ENCODE measurements at places on chromosomes 7 and 10.

- no peak for DNase-seq
Observed at GRCh38 chr10:1654247-1654646, 83.1 kb downstream of the ADARB2 start.

GRCh38 chr10:90602862-90603610 is 254.8 kb downstream of the HTR7 start:
- DNase-seq: peak; percentile 53

- DNase-seq: no peak
Observed at GRCh38 chr10:127932521-127933270, 25.8 kb downstream of the PTPRE start.

DNA sequence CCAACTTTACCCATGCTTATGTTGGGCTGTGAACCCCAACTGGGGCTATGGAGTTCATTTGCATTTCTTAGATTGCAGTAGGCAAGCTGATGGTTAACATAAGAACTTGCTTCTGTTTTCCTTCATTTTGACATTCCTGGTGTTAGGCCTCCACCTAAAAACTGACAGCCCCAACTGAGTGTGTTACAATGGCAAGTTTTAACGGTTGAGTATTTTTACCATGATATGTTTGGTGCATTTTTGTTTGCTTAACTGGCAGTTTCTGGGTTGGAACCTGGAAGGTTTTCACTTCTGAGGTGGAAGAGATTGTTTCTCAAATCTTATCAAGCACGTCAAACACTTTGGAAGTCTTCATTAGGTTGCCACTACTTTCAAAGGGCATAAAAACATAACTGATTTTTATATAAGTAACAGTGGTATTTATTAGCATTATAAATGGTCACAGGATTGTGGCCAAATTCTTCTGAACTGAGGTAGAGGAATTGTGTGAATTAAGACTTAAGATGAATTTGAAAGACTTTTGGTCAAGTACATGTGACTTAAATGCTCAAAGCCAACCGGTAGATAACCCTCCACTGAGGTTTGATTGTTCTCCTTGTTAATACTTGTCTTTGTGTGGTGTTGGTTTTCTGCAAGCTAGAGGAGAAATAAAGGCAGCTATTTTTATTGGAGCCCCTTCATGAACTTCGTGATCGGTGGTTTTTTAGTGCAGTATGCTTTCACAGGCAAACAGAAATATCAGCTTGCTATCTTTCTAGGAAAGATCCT is 2.8 kb downstream of the BMI1 start:
- no peak for DNase-seq

DNA sequence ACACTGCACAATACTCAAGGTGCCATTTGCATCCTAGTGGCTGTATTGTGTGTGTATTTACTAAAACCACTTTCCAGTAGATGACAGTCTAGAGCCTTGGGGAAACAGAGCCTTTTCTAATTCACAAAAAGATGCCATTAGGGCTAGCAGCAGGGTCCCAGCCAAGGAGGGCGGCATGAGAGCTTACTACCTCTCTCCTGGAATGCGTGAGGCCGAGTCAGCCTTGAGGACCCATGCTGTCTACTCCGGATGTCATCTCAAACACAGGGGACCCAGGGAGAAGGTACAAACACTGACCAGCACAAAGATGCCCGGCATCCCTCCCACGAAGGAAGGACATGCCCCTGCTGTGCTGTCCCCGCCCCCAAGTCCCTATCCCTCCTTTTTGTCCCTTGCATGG is 65.5 kb downstream of the CYCS start:
- DNase-seq: no peak

DNA sequence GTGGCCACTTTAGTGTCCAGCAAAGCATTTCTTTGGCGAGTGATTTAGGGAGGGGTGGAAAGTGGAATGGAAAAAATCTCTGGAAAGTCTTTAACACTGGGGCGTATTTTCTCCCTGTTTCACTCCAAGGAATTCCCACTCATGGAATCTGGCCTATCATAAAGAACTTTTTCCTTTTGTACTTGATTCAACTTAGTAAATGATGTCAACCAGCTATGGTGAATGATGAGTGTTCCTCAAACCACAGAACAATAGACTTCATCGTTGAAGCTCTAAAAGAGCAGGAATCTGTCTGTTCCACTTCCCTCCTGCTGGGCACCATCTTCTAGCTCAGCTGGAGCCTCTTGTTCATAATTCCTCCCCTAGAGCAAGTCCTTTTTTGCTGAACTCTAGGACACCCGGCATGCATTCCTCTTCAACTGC is 66.5 kb downstream of the EPDR1 start:
- DNase-seq: no peak

DNA sequence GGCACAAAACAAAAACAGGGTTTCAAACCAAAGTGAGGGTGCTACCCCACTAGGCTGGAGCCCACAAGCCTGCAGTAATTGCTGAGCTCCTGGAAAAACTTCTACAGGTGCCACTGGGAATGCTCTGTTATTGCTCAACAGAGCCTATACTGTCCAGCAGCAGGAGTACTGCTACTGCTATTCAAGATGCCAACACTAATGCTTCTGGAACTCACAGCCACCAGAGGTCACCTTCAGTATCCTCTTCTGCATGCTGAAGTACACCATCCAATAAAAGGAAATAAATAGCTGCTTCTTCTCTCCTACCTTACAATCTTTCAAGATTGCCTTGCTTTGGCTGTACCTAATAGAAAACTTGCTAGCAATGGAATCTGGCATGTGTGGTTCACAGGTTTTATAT is 222.0 kb downstream of the LRRN3 start:
- DNase-seq: peak; percentile 12

DNA sequence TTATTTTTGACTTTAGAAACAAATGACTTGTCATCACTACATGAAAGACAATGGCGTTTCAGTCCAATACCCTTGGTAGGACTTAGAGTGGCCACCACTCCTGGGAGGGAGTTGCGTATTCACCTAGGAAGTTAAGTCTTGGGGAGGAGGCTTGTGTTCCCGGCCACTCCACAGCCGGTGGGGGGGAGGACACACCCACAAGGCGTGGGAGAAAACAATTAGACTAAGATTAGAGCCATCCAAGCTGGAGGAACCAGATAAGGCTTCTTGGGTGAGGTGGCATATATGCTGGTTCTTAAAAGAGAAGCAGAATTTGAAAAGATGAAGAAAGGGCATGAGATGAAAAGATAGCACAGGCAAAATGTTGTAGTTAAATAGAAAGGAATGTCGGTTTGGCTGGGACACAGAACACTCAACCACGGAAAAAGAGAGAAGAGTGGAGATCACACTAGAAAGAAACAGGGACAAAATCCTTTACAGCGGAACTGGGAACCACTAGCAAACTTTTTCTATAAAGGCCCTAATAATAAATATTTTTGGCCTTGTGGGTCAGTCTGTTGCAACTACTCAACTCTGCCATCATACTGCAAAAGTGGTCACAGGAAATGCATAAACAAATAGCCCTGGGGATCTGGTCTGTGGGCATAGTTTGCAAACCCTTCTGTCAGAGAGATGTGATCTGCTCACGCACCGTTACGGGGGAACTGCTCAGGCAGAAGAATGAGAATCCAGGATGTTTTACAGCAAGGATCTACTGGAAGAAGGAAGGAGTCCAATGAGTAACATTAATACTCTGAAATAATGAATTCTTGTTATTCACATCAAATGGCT is 651.8 kb downstream of the PARD3 start:
- DNase-seq: no peak

- DNase-seq: no peak
Observed at GRCh38 chr10:80687476-80687789, 149.7 kb downstream of the SH2D4B start.

DNA sequence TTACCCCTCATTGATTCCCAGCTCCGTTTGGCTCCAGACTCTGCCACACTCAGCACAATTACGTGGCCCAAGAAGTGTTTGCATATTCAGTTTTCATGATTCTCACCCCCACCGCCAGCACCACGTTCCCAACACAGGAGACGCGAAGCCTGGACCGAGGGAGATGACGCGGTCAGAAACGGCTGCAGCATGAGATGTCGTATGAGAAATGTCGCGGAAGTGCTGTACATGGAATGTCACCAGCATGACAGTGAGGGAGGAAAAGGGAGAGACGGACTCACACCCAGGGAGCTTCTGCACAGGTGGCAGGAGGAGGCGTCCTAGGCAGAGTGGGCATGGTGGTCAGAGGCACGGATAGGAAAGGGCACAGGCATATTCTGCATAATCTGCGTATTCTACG is 188.3 kb downstream of the WDR37 start:
- DNase-seq: no peak

DNA sequence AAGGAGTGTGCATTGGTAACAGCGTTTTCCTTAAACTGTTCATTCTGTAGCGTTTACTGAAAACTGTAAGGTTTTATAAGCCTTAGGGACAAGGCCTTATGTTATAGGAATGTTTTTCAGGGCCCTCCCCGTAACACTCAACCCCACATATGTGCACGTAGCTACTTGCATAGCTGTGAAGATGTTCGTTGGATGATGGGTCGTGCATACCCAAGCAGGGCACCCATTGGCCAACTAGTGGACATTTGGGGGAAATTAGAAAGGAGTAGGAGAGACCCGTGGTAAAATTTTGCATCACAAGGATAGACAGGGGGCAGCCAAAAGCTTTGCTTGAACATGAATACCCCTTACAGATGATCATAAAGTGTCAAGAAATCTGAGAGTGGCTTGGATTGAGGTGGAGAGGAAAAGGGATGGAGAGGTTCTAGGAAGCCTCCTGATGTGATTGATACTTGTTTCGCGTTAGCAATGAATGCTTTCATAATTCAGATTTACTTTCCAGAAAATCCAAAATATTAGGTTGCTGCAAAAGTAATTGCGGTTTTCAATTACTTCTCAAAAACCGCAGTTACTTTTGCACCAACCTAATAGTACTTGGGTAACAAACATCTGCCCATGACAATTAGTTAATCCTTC is 878 bp downstream of the SEC61A2 start:
- DNase-seq: peak; percentile 71

- DNase-seq: no peak
Observed at GRCh38 chr7:135704074-135704473, 23.9 kb downstream of the SLC13A4 start.

DNA sequence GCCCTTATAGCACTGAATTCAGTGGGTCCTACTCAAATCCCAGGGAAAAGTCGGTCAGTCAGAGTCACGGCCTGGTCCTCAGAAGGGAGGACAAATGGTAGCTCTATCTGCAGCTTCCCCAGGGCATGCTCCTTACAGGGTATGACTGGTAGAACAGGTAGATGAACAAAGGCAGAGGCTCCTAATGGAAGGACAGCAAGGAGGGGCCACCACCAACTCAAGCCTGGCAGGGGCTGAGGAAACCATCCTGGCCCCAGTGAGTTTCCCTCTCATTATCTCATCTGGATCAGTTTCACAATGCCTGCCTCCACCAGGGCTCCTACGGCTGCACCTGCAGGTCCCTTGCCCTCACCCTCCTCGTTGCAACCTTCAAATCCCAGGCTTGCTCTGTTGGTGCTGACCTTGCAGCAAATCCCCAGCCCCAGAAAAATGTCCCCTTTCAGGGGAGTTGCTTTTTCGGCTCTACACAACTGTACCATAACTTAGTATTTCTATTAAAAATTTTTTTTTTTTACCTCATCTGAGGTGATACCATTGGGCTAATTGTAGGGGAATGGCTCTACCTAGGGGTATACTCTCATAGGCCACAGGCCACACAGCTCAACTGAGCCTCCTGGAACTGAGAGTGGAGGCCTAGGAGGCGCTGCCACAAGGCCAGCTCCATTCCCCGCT is 2.4 kb upstream of the MYO1G start:
- DNase-seq: no peak

DNA sequence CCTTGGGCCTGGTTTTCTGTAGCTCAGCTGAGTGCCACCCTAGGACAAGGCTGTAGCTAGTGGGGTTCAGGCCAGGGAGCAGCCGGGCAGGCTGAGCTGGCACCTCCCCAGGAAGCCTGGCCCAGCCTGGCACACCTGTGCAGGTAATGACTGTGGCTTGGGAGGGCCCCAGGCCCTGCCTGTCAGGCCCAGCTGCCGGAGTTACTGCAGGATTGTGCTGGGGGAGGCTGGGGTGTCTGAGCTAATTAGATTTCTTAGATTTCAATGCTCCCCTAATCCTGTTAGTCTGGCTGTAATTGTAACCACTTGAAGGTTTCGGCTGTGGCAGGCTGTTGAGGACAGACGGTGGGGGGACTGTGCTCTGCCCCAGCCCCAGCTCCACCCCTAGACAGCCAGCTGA is 6.0 kb downstream of the ZMIZ1 start:
- no peak for DNase-seq

- peak; percentile 10 for DNase-seq
Observed at GRCh38 chr10:7606951-7607404, 59.8 kb downstream of the ITIH5 start.

- no peak for DNase-seq
Observed at GRCh38 chr7:150715738-150716137, 675 bp upstream of the GIMAP1 start.

DNA sequence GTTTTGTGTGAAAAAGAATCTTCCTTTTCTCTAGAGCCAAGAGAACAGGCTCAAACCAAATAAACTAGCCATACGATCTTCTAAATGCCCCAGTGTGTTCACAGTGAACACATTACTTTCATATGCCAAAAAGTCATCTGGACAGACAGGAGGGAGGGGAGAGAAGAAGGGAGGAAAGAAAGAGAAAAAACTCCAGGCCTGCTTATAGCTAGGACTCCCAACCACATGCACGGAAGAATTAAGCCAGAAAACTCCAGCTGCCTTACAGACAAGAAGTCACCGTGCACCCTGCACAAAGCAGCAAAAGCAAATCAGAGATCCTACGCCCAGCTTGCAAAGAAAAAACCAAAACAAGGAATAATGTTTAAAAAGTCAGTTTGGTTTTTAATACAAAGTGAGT is 34.3 kb downstream of the SNX8 start:
- DNase-seq: no peak

DNA sequence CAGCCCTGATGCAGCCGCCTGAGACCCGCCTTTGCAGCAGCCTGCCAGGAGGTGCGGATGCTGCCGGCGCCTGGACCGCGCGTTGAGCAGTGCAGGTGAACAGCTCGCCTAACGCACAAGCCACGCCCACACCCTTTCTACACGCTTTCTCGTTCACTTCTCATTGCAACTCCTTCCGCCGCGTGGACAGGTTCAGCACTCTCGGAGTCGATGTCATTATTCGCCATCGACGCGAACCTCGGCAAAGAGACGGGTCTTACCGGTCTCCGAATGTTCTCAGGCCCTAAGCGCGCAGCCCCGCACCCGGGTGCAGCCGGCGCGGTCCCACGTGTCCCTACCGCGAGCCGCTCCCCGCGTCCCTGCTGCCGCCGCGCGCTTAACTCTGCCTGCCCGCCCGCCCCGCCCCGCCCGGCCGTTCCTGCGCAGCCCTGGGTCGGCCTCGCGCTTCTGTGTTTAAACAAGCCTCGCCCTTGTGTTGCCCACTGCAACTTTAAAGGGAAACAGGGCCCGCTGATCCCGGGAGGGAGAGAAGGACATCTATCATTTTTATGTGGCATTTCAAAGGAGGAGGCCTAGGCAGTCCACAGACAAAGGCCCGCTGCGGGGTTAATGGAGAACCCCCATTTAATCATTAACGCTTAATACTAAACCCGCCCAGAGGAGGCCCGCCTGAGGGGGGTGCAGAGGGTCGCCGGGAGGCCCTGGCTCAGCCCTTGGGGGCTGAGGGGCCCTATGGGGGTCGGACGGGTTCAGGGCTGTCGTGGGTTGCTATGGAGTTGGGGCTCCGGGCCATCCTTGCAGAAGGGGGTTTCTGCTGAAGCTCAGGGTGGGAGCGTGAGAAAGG is 128.5 kb downstream of the WDR11 start:
- DNase-seq: no peak

- no peak for DNase-seq
Observed at GRCh38 chr10:129960481-129961156, 3.5 kb downstream of the EBF3 start.

- DNase-seq: no peak
Observed at GRCh38 chr7:140262242-140262903, 85.6 kb upstream of the KDM7A start.

Data from HCEC 1CT (cell line).